ENCODE measurements at places on chromosomes 16 and 17.

- DNase-seq = peak; percentile 98
These were observed 3.1 kb downstream of the CDC6 start for GRCh38 chr17:40290629-40291280.

- DNase-seq = no peak
These were observed 17.4 kb downstream of the SYT17 start for GRCh38 chr16:19185510-19185851.

GRCh38 chr16:67108931-67109406 lies 772 bp upstream of the PHAF1 start:
- no peak for DNase-seq

GRCh38 chr17:7589204-7589868 lies 558 bp downstream of the SOX15 start:
- DNase-seq = peak; percentile 83

GRCh38 chr16:76268824-76269223 lies 8.4 kb upstream of the CNTNAP4 start:
- DNase-seq = no peak

- DNase-seq = no peak
These were observed 4.8 kb downstream of the SCNN1G start for GRCh38 chr16:23187341-23187740.
